ENCODE measurements at places on chromosomes 7 and 10. TPM values are rescaled to one million over a fixed set of nuclear protein-coding genes. Genes with fewer than 3 reads are reported as not detected.

Gene DNAJC1
- total RNA-seq: 22.2 TPM

Gene OPN1SW
- not detected for total RNA-seq

Gene FGFR2
- not detected for total RNA-seq

GRCh38 chr7:116979430-116979829, 26.1 kb downstream of the ST7 start:
- no peak for DNase-seq

DNA sequence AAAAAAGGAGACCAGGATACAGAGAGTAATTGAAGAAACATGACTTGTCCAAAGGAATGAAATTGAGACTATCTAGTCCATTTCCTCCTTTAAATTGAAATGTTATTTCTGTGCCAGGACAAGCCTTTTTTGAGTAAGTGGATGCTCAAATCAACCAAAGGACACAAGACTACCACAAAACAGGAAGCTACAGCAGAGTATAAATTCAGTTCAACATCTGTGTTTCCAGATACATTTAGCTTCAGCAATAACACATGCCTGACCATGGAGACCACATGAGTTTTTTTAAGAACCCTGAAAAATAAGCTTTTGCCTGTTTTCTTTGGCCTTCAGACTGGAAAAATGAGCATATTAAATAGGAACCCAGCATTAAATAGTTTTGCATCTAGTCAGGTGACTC, 707.5 kb downstream of the ZWINT start:
- DNase-seq: no peak

DNA sequence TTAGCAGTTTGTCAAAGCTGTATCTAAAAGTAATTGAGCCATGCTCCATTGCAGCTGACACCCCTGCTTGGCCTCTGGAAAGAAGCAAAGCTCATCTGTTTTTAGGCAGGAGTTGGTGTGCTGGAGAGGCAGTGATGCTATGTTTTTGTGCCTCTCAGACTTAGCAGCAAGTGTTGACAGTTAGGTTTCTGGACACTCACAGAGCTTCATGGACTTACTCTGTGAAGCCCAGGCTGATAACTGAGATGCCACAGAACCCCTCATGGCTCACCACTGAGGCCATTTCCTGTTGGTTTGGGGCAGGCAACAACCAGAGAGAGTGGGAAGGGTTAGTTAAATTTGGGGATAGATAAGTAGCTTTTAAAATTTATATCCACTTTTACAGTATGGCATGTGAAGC, 59.8 kb downstream of the BTAF1 start:
- no peak for DNase-seq

GRCh38 chr7:137996871-137997270, 5.0 kb downstream of the CREB3L2 start:
- DNase-seq: no peak

DNA sequence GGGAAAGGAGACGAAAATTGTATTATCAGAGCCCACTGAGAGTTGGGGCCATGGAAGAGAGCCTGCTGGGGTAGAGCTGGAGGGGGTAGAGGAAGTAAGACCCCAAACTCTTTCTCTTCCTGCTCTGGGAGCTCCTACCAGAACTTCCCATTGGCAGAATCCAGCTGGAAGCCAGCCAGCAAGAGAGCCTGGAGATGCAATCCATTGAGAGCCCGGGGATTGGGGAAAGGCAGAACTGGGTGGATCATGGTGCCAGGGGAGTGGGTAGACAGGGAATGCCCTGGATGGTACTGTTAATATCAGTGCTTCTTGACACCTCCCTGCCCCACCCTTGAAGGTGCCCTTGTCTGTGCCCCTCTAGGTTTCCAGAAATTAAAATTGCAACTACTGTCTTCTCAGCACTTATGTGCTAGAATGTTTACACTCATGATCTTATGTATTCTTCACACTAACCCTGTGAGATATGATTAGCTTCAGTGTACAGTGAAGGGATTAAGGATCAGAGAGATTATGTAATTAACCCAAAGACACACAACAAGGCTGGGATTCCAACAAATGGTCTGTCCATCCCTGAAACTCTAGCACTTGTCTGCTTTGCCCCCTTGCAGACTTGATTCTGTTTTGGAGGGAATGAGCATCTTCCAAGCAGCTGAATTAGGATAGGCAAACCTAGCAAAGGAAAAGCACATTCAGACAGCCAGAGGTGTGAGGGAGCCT, 154.1 kb downstream of the C10orf105 start:
- no peak for DNase-seq

- no peak for DNase-seq
These were observed 141.9 kb downstream of the ELFN1 start for GRCh38 chr7:1811850-1812508.

- no peak for DNase-seq
These were observed 28.7 kb downstream of the RBM48 start for GRCh38 chr7:92557249-92557648.

GRCh38 chr10:124239696-124240095, 146.3 kb upstream of the CHST15 start:
- no peak for DNase-seq

DNA sequence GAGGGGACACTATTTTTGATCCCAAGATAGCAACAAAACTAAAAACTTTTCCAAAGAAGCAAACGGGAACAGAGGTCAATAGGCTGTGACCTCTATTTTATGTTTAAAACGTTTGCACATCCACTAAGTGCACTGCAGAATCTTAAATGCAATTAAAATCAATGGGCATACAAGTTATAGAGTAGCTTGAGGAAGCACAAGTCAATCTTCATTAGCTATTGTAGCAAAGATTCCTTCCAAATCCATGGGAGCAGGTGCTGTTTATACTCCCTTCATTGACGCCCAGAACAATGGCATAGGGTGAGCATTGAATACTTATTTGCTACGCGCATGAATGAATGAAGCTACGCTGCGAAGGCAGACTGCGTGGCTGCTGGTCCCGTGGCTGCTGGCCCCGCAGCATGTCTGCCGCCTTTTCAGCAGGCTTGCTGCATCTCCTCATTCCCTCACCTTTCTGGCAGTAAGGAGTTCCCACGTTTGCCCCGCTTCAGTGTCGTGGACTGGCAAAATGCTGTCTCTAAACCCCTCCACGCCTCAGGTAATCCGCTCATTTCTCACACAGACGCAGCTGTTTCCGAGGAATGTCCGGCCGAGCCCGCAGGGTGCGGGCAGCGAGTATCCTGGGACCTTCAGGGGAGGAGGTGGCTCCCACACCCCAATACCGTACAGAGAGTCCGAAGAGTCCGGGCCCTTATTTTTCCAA, 754 bp upstream of the PHYHIPL start:
- DNase-seq: no peak

GRCh38 chr7:127905021-127905420, 126.2 kb downstream of the LRRC4 start:
- DNase-seq: no peak

- no peak for DNase-seq
These were observed 149.2 kb downstream of the RPS24 start for GRCh38 chr10:78182841-78183240.

- no peak for DNase-seq
These were observed 952 bp downstream of the DNMBP start for GRCh38 chr10:100008708-100009282.

DNA sequence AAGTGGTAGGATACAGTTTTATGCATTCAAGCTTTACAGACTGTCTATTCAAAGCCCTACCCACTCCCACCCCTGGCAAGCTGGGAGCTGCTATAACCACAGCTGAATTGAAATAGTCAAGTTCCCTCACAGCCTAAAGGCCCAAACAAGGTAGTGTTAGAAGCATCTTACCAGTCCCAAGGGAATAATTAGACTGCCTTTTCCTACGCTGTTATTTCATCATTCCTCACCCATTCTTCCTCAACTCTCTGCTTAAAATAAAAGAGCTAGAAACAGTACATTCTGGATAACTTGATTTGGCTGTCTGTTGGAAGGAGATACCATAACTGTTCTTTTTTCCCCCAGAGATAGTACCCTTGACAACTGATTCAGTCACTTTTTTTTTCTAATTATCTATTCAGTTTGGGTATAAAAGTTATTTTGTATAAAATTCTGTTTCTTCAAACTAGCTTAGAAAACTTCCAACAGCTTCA, 54.0 kb downstream of the RAPGEF5 start:
- no peak for DNase-seq

Measured in activated naive CD4-positive, alpha-beta T cell treated with anti-CD3 and anti-CD28 coated beads, Interleukin-2, amount 50 U/mL, for 72 hours (primary cell).